ENCODE measurements at places on chromosomes 7 and 10.

DNA sequence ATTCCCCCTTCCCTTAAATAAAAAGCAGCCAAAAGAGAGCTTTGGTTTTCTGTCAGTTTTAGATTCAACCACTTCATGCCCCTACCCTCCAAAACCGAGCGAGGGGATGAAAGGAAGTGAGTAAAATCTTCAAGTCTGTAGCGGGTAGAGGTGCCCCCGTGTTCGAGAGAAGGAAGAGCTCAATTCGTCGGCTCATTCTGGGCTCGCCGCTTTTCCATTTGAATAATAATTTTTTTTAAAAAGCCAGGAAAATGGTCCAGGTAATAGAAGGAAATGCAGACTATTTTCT, 436.2 kb upstream of the GALNT17 start:
- DNase-seq = no peak

GRCh38 chr10:133257489-133258065, 19.1 kb downstream of the ADAM8 start:
- DNase-seq = no peak

- no peak for DNase-seq
Measured at GRCh38 chr10:31707093-31708039, 221.3 kb downstream of the ARHGAP12 start.

DNA sequence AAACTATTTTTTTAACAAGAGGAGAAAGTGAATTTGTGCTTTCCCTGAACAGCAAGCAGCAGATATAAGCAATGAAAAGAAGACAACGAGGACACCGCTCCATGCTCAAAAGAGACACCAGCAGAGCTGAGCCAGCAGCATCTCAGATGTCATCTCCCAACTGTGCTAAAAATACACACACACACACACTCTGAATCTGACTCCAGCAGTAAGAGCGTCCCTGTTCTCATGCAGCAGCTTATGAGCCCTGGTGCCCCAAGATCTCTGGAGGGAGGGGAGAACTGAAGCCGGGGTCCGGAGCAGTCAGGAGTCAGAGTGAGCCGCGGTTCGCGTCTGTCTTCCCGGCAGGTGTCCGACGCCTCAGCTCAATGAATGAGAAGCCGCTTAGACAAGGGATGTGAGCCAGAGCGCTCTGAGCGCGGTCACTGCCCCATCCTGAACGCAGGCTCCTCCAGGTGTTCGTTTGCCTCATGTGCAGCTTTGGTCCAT, 49.2 kb downstream of the SVIL start:
- no peak for DNase-seq

DNA sequence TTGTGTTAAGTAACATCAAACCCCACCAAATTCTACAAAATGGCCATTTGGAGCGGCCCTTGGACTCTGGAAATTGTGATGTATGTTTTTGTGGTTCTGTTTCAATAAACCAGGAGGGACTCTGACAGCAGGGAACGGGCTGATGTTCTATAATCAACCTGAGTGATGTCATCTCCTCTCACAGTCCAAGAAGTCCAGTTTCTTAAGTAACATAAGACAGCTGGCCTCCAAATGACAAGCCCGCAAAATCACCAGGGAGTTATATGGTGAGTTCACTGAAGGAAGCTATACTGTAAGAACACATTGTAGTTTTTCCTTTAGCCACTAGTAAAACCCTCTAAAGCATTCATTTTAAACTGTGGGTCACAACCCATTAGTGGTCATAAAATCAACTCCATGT, 34.0 kb downstream of the GOT1 start:
- DNase-seq = no peak

GRCh38 chr10:19654576-19654975, 161.7 kb upstream of the PLXDC2 start:
- DNase-seq = no peak

- no peak for DNase-seq
Measured at GRCh38 chr7:2807845-2808772, 36.0 kb downstream of the GNA12 start.

DNA sequence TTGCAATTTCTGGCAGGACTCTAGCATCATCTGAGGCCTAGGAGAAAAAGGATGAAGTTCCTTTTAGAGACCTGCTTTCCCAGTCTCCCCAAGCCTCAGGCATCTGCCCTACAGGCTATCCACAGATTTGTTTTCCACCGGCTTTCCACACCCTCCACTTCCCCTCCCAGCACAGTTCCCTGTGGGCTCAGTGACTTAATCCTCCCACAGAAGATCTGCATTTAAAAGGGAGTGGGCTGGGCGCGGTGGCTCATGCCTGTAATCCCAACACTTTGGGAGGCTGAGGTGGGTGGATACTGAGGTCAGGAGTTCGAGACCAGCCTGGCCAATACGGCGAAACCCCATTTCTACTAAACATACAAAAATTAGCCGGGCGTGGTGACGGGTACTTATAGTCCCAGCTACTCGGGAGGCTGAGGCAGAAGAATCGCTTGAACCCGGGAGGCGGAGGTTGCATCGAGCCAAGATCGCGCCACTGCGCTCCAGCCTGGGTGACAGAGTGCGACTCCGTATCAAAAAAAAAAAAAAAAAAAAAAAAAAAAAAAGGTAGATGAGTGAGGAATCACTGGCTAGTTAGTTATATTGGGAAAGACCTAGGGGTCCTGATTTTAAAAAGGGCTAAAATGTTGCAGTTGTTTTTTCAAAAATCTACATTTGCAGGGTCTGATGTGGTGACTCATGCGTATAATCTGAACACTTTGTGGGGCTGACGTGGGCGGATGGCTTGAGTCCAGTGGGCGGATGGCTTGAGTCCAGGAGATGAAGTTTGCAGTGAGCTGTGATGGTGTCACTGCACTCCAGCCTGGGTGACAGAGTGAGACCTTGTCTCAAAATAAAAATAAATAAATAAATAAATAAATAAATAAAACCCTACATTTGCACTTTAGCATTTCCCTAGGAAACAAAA, 119.5 kb downstream of the BAMBI start:
- DNase-seq = no peak

- peak; percentile 62 for DNase-seq
Measured at GRCh38 chr7:139681463-139681755, 96.4 kb downstream of the HIPK2 start.

- DNase-seq = no peak
Measured at GRCh38 chr10:100186253-100187212, 704 bp upstream of the ERLIN1 start.

GRCh38 chr7:45420843-45421495, 153.2 kb upstream of the ADCY1 start:
- no peak for DNase-seq

DNA sequence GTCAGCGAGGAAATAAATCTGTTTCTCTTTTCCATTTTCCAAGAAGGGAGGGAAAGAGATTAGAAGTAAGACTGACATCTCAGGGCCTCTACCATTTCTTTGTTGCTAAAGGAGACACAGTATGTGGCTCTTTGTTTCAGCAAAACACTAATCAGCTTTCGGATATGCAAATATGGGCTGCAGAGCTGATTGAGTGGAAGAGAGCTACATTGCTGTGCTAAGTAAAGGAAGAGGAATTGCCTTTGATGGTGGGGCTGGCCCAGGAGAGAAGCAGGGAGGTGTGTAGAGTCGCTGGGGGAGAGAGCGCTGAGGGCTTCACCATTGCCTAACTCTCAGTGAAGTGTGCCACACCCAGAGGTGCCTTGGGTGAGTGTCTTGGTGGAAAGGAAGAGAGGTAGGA, 284.8 kb downstream of the SDK1 start:
- DNase-seq = no peak

DNA sequence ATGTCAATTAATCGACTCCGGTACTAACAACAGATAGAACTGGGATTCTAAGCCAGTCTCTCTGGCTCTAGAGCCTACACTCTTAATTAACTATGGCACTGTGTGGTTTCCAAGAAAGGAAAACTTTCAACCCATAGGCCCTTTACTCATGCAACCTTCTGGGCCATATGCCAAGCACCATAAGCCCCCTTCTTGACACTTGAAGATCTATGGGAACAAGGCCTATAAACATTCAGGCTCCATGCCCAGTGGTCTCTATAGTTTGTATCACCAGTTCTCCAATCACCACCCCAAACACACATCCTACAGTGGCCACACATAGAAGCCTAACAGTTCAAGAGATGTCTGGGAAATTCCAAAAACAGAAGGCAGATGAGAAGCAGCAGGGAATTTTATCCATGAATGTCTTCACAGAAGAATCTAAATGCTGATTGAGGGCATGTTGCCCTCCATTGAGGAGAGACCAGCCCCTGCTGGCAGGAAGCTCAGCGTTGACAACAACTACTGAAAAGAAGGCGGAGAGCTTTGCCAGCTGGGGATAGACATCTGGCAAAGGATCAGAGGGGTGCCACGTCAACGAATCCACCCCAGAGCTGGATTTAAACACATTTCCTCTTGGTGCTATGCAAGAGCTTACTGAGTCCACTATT, 64.4 kb downstream of the GRM3 start:
- DNase-seq = no peak

DNA sequence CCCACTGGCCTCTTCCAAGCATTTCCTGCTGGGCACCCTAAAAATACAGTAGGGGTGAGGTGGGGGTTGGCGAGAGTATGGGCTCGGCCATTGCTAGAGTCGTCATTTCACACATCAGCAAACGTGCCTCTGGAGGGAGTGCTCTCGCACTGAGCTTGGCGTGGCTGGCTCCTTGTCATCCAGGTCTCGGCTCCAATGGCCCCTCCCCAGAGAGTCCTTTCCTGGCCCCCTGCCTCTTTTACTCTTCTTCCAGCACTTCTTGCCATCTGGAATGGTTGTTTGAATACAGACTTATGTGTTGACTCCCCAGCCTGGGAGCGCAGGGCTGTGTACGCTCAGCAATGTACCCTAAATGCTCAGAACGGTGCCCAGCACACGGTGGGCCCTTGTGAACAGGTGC, 18.8 kb downstream of the UNC5B start:
- no peak for DNase-seq

- peak; percentile 94 for DNase-seq
Measured at GRCh38 chr7:38232502-38233366, 40.7 kb downstream of the TARP start.

GRCh38 chr10:2882628-2883027, 184.7 kb upstream of the PFKP start:
- DNase-seq = no peak

GRCh38 chr10:121302541-121303180, 295.6 kb downstream of the FGFR2 start:
- no peak for DNase-seq

- DNase-seq = no peak
Measured at GRCh38 chr10:101776161-101776817, 375 bp upstream of the FGF8 start.

- peak; percentile 63 for DNase-seq
Measured at GRCh38 chr10:11403116-11403515, 208.3 kb downstream of the USP6NL start.

GRCh38 chr7:138935465-138936011, 45.7 kb downstream of the KIAA1549 start:
- no peak for DNase-seq

DNA sequence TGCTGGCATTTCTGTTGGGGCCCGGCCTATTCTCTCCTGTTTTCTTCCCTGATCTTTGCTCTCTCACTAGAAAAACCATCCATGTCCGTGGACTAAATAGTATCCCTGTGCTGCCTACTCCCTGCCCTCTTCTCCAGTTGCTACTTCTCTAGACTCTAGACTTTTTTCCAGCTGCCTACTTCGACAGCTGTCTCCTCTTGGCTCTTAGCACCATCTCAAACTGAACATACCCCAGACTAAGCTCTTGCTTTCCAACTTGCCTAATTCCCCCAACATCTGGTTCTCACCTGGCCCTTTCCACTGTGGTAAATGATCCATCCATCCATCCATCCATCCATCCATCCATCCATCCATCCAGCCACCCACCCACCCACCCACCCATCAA, 19.5 kb downstream of the ADCYAP1R1 start:
- no peak for DNase-seq

GRCh38 chr7:20083781-20084180, 133.4 kb downstream of the MACC1 start:
- DNase-seq = no peak

DNA sequence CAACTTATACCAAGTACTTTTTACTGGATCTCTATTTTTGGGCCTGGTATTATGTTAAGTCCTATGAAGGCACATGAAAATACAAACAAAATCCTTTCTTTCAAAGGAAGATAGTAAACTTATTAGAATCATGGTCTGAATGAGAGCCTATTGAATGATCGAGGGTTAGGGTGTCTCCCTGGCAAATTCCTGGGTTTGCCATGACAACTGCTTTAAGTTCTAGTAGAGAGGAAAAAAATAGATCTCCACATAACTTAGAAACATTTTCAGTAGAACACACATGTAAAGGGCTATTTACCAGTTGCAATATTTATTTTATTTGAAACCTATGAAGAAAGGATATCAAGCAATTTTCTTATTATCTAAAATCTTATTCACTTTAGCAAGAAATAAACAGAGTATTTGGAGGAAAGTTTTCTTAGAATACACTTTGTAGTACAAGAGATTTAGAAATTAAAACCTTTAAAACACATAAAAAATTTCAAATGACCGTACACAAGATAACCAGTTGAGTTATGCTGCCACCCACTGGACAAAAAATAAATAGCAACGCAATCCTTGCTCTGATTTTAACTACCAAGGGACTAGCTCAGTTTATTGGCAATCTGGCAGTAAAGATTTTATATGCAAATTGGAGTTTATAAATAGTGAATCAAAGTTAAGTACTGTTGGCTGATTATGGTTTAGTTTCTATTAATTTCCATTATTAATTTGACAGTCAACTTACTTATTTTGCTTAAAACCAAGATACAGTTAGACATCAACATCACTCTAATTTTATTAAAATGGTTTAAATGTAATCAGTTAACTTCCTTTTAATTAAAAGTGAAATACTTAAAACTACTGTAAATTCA, 33.9 kb downstream of the CACUL1 start:
- no peak for DNase-seq

DNA sequence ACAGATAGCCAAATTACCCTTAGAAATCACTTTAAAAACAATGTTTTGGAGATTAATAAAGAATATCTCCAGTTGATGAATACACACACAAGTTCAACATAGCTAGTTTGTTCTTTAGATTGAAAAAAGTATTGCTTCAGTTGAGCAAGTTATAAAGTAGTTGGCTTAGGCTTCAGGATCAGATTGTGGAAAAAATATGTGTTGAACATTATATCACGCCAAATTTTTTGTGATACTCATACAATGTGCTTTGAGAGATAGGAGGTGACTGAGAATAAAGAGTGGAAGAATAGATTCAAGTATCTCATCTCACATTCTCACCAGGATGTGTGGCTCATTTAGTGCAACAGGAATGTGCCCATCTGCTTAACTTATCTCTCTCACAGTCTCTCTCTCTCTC, 553.3 kb downstream of the HTR7 start:
- no peak for DNase-seq

Measured in natural killer cell treated with Interleukin-12 subunit alpha and Interleukin-12 subunit beta and Interleukin-15 and Interleukin-18, amount 100 ng/mL, for 72 hours (primary cell).